Stimulated activated CD8-positive, alpha-beta memory T cell treated with anti-CD3 and anti-CD28 coated beads, Interleukin-15, amount 100 ng/mL, for 4 hours (primary cell): ENCODE measurements at places on chromosomes 5 and 9.

DNA sequence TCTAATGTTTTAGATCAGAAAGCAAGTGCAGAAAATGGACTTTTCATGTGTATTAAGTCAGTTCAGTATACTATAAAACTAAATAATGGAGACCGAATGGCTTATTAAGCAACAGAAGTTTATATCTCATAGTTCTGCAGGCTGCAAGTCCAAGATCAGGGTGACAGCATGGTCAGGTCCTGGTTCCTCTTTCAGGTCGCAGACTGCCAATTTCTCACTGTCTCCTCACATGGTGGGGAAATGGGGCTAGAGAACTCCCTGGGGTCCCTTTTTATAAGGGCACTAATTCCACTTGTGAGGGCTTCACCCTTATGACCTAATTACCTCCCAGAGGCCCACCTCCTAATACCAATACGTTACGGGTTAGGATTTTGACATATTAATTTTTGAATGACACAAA, 48.7 kb downstream of the RICTOR start:
- DNase-seq, result no peak

DNA sequence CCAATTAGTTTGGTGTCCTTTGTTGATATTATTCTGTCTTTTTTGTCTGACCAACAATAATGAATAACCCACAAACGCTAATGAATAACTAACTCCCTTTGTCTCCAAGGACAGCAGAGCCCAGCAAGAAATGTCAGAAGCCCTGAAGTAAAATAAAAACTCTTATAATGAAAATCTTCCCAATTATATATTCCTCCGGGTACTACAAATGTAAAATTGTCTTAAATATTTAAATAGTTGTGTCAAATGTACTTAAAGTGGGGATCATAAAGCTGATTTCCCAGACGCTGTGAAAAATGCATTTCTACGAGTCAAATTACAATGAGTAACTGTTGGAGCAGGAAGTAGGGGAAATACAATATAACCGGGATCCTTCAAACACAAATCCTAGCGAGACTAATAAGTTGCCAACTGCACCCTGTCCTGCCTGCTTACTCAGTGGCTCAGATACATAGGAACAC, 22.3 kb downstream of the GLIS3 start:
- DNase-seq, result no peak

DNA sequence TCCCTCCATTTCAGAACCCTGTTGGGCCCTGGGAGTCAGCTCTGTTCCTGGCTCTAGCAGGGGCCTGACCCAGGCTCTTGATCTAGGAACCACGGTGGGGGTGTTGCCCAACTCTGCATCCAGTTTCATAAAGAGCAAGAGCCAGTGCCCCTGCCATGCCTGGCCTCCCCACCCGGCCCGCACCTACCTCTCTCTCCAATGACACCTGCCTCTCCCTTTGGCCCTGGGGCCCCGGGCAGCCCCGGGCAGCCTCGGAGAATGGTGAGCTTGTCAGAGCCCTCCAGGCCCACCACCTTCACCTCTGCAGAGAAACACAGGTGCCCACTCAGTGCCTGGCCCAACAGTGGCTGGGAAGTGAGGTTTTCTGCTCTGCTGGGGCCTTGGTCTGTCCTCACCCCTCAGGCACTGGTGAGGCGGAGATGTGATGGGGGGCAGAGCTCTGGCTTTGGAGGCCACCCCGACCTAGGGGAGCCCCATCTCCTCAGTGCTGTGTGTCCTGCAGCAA, 1.5 kb downstream of the FCN1 start:
- DNase-seq, result no peak

DNA sequence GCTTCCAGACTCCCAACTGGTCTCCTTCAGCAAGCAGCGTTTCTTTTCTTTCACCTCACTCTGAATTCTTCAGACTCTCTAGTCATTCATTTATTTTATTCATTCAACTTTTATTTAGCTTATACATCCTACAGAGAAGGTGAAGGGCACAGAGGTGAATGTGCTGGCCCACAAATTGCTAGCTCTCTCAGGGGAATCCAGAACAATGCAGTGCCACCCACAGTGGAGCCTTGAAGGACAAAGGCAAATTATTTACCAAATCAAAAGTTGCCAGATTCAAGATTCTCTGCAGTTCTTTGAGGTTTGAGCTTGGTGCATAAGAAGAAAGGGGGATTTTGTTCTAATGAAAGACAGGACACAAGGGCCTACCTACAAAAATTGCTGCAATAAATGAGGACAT, 29.7 kb downstream of the GRIA1 start:
- no peak for DNase-seq

GRCh38 chr9:112187404-112187803, 12.3 kb upstream of the SUSD1 start:
- no peak for DNase-seq

DNA sequence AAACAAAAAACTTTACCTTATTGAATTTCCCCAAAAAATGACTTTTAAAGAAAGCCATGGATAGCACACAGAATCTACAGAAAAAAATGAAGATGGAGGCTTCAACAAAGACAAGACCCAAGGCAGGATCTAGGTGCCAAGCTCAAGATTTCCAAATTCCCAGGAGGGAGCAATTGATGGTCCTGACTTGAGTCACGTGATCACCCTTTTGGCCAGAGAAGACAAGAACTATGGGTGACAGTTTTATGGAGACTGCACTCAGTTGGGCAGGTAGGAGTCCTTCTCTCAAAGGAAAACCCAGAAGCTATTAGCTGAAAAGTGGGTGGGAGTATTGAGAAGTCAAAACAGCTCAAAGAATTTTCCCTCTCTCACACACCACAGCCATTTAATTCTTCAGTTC, 3.2 kb upstream of the SLIT3 start:
- DNase-seq, result no peak

GRCh38 chr9:110357505-110357904, 19.8 kb upstream of the TXNDC8 start:
- no peak for DNase-seq

GRCh38 chr5:40171971-40172370, 507.7 kb upstream of the PTGER4 start:
- DNase-seq, result no peak

DNA sequence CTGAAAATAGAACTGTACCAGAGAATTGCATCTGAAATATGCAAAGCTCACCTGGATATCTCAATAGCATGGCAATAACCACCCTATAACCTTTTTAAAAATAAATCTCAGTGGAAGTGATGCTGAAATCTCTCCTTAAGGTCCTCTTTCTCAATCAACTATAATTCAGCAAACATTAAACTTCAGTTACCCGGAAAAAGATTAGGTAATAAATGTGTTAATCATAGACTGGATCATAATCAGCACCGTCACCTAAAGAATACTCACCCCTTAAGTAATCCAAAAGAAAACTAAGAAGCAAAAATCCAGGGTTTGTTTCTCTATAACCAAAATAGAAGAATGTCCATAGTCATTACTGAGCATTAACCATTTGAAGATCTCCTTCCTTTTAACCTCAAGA, 44.3 kb upstream of the DENND4C start:
- no peak for DNase-seq

GRCh38 chr5:58486290-58486689, 4.9 kb upstream of the GAPT start:
- DNase-seq, result no peak

DNA sequence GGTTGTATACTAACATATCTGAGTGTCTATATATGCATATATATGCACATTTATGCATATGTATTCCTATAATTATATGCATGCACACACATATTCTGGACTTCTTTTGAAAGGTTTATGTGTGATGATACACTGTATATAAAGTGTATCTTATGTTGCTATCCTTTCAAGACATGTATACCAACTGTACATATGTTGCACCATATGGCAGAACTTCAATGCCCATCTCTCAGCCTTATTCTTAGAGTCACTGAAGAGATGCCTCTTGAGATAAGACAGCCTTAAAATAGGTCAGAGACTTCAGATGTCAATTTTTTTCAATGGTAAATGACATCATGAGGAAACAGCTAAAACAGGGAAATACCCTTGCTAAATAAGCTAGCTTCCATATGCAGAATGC, 461.4 kb downstream of the SPATA31D1 start:
- no peak for DNase-seq

GRCh38 chr5:83914199-83914598, 193.5 kb upstream of the HAPLN1 start:
- no peak for DNase-seq

DNA sequence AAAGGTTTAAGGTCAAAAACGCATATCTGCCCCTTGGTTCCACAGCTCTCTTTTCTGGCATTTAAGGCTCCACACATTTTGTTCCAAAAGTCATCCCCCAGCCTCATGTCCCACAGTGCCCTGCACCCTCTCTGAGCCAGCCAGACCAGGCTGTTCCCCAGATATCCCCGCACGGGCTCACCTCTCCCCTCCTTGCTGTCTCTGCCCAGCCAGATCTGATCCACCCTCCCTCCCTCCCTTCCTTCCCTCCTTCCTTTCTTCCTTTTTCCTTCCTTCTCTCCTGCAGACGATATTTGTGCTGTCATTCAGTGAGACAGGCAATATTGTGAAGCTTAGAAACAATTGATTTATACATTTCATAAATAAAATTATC, 37.0 kb downstream of the DUSP1 start:
- DNase-seq, result no peak

- no peak for DNase-seq
These were observed 149.9 kb upstream of the HMHB1 start for GRCh38 chr5:143662020-143662419.

DNA sequence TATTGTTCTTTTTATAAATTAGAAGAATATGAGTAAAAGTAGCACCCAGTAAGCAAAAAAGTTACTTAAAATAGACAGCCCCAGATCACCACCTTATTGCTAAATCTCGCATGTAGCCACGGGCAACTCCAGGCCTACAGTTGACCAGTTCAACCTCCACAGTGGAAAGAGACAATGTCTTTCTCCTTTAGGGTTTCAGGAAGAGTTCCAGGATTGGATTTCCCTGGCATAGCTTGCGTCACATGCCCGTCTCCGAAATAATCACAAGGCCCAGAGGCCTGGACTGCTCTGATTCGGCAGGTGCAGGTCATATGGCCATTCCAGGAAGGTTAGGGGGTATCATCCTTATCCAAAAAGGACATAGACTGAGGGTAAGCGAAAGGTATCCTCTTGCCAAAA, 9.9 kb upstream of the PFDN1 start:
- DNase-seq, result no peak

- no peak for DNase-seq
These were observed 76.4 kb downstream of the EHMT1 start for GRCh38 chr9:137694962-137695875.

DNA sequence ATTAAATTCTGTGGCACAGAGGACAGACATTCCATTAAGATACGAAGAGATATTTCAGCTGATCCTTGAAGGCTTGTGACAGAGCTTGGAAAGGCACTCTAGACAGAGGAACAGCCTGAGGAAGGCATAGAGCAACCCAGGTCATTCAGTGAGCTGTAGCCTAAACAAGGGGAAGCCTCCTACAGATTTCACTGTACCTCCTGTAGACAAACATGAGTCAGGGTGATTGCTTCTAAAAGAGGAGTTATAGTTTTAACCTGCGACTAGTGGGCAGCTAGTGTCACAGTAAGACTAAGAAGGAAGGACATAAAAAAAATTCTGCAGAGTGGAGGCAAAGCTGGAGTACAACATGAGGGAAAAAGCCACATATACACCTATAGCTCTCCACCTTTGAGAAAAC, 43.5 kb upstream of the ANKDD1B start:
- DNase-seq, result no peak

DNA sequence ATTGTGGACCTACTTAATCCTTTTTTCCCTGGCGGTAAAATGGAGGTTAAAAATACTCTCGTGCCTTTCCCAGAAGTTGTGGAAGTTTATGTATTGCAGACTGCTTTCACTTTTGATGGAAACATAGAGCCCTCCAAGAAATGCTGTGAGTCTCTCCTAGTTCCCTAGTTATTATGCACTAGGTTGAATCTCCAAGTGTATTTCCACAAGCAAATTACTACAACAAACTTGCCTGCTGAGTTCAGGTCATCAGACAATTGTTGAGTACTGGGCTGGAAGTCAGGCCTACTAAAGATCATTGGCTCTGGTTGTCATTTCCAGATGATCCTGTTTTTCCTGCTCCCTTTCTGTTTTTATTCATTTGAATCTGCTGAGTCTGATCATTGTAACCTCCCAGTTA, 104.1 kb downstream of the CD180 start:
- DNase-seq, result no peak

DNA sequence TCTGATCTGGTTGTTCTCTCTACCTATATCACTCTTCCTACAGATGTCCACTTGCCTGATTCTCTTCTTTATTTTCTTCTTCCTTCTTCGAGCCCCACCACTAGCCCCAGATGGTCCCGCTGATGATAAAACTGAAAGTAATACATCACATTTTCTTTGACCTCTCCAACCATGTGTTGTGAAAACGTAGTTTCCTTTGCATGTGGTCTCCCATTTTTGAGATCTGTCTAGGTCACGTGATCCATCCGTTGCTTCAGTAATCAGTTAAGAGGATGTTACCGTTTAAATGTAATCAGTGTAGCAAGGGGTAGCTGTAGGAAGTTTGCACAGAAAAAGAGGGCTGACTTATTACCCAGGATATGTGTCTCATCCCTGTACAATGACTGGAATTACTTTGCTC, 426.3 kb upstream of the TLE4 start:
- DNase-seq, result no peak

DNA sequence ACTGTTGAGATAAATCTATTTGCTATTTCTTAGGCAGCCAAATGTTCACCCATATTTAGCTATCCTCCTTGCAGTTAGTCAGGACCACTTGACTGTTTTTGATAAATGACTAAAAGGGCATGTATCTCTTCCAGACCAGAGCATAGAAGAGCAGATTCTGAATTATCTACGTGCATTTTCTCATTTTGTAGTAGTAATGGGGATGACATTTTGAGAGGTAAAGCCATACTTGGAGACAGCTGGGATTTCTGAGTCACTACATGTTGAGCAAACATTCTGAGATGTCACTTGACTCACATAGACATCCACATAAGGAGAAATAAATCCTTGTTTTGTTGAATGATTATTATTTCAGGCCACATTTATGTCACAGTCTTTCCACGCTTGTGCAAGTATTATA, 297.6 kb downstream of the CDH10 start:
- no peak for DNase-seq

DNA sequence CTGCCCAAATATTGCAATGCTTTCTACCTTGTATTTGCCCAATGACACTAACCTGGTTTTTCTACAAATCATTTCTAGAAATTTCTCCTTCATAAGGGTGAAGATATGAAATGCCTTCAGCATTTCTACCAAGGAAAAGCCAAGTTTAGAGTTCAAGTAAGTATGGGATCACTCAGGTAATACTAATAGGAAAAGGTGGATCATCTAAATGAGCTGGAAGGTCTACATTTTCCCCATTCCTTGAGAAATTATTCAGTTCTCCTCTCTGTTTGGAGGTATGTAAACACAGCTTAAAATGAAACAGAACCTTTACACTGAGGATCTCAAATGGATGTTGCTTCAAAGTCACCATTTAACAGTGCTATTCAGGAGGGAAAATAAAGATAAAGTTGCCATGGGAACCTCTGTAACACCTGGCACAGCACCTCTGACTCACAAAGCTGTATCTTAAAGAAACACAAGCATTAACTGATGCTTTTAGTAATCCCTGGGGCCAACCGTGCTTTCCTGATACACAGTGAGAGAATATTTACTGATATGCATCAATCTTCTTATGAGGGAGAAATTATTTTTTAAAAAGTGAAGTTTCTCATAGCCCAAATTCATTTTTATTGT, 161.3 kb downstream of the DRD1 start:
- no peak for DNase-seq
